Lower lobe of right lung (tissue), 2 donors: ENCODE measurements at places on chromosomes 4 and X.
A peak's percentile ranks its signal among the peaks of the same experiment; 100 is the strongest.

GRCh38 chr4:39528061-39528465, 824 bp upstream of the UGDH start:
- DNase-seq = no peak

GRCh38 chrX:132474544-132475248, 14.1 kb downstream of the MBNL3 start:
- DNase-seq = no peak

DNA sequence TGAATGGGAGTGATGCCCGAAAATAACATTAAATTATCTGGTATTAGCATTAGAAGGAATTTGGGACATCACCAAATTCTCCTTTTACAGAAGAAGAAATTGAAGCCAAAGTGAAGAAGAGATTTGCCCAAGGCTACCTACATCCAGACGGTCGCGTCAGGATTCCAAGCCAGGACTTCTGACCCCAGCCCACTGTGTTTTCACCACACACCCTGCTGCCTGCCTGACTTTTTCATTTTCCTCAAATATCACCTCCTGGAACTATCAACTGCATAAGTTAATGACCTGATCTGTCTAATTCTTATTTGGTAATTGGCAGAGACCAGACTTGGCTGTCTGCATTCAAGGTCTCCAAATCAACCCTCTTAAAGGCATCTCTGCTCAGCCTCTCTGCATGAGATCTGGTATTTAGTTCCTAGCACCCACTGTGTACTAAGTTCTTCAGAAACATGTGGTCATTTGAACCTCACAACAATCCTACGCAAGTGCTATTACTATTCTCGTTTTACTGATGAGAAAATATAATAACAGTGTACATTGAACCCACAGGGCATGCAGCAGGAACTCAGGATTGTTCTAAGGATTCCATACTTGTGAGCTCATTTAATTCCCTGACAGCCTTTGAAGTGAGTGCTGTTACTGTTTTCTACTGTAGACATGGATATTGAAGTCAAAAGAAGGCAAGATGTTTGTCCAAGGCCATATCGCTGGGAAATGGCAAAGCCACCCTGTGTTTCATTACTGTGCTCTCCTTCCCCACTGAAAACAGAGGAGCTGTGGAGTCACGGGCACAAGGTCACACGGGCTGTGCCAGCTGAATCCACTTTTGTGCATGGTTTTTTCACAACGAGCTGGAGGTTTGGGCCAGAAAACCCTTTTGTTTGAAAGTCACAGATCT, 195.2 kb upstream of the C1QTNF7 start:
- DNase-seq = no peak

DNA sequence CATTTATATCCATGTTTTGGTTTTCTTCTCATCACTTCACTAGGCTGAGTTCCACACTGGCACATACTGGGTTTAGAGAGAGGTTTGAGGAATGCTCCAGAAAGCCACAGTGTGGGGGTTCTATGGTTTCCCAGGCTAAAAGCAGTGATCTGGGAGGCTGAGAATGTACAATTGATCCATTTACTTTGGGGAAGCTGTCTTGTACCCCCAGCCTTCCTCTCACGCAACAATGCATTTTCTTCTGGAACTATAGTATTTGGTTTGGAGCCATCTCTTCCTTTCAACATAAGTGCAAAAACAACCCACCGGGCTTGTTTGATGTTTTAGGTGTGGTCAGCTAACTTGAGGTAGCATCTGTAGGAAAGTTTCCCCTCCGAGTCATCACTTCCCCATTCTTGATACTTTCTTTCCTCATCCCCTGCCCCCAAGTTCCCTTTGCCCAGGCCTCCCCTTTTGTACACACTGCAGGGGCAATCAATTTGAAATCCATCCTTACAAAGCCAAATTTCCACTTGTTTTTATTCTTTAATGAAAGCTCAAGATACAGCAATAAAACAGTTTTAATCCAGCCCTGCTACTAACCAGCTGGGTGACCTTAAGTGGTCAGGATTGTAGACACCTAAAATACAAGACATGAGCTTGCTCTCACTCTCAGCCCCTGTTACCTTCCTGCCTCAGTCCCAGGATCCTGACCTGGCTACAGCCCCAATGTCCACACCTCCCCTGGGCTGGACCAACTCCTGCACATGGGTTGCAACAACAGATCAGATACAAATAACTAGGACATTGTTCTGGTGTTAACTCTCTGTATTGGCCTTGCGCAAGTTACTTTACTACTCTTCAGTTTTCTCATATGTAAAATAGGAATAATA, 109.2 kb downstream of the FHDC1 start:
- no peak for DNase-seq

DNA sequence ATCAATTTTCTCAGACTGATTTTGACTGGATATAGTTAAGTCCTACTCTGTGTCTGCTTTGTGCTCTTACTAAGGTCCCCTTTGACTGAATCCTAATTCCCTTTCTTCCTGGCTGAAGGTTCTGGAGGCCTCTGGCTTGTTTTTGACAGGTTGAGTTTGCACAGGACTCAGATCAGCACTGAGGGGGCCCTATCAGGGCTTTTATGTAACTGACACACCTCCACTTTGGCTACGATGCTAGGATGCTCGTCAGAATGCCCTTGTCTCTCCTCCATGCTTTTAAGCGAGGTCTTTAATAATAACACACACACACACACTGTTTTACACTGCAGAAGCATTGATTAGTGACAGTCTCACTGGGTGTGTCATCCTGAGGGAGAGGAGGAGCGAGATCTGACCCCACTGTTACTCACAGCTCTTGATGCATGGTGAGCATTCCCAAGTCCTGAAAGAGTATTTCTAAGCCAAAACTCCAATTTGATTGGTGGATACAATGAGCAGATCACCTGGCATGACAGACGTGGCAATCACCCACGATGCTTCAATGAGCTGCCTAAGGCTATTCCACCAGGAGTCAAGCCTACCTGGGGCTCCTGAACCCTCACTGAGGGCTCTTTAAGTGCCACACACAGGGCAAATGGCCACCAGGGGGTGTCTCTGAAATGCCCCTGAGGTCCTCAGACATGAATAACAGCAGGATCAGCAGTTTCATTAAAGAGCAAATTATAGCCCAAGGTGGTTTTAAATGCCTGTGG, 130.4 kb upstream of the CPEB2 start:
- DNase-seq = peak; percentile 61

GRCh38 chr4:38281371-38282071, 321.3 kb downstream of the PTTG2 start:
- no peak for DNase-seq

DNA sequence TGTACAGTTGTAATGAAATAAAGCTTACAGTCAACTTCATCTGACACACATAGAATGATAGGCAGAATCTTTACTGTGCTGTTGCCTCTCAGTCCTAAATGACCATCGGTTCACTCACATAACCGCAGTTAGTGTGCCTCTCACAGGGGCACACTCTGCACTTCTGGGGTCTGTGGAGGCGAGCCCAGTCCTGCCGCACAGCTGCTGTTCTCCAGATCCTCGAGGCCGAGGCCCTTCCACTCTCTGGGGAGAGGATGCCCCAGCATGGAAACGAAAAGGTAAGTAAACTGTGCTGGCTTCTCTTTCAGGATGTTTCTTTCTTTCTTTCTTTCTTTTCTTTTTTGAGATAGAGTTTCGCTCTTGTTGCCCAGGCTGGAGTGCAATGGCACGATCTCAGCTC, 88.0 kb downstream of the DCTD start:
- no peak for DNase-seq

DNA sequence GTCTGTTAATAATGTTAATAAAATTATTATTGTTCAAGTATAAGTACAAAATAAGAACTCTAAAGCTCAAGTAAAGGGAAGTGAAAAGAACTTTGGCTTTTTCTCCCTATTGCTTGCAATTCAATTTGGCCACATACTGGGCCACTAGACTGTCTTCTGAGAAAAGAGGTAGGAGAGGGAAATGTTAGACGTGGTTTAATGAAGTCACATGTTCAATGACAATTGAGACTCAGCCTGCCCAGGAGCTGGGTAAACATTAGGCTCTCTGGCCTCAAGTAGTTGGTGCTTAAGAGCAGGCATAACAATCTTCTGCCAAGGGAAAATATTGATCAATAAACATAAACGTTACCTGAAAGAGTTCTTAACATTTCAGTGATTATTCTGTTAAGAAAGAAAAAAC, 15.1 kb upstream of the PRSS12 start:
- DNase-seq = no peak

GRCh38 chrX:16946971-16947562, 609 bp downstream of the REPS2 start:
- peak; percentile 47 for DNase-seq

- no peak for DNase-seq
These were observed 123.5 kb downstream of the DCHS2 start for GRCh38 chr4:154368060-154368459.

DNA sequence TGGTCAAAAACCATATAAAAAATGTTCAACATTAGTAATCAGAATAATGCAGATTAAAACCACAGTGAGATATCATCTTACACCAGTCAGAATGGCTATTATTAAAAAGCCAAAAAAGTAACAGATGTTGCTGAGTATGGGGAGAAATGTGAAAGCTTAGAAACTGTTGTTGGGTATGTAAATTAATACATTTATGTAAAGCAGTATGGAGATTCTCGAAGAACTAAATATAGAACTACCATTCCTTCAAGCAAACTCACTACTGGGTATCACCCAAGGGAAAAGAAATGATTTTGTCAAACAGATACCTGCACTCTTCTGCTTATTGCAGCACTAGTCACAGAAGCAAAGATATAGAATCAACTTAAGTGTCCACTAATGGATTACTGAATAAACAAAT, 576.4 kb upstream of the EPHA5 start:
- no peak for DNase-seq

GRCh38 chr4:2150076-2150475, 90.9 kb downstream of the NAT8L start:
- DNase-seq = no peak

GRCh38 chr4:118927974-118928373, 39.3 kb downstream of the SYNPO2 start:
- DNase-seq = no peak

GRCh38 chrX:40933132-40933705, 152.0 kb upstream of the USP9X start:
- DNase-seq = no peak

GRCh38 chrX:125204681-125205132, 115.0 kb upstream of the TEX13C start:
- DNase-seq = no peak

DNA sequence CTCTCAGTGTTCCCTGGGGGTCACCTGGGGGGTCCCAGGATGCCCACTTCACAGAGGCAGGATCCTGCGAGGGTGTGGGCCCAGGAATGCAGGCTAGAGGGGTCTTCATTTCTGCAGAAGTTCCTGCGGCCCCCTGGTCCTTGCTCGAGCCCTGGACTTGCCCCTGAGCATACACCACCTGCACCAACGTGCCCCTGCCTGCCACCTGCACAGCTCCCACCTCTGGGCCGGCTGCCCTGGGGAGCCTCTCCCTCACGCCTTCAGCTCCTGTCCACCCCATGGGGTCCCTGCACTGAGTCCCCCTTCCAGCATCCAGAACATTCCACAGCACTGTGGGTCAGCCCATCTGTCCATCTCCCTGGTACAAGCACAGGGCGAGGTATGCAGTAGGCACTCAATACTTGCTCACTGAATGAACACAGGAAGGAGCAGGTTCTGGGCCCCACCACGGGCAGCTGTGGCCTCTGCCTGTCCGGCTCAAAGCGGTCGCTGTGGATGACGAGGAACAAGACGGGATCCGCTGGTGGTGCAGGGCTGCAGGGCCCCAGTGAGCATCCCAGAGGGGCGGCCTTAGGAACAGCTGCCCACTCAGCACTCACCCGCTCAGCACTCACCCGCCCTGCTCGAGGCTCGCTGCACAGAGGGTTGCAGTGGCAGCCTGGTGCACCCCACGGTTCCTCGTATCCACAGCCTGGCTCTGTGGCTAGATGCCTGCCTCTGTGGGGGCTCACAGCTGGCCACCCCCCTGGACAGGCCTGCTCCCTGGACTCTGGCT, 70.5 kb upstream of the MXD4 start:
- no peak for DNase-seq

- DNase-seq = no peak
These were observed 283.6 kb downstream of the ARHGAP10 start for GRCh38 chr4:148015468-148015867.

- DNase-seq = no peak
These were observed 877.5 kb upstream of the TENM3 start for GRCh38 chr4:181365671-181366070.

- no peak for DNase-seq
These were observed 36.9 kb upstream of the TENM3 start for GRCh38 chr4:182206266-182206665.

GRCh38 chr4:16205298-16206164, 20.7 kb downstream of the TAPT1 start:
- no peak for DNase-seq

DNA sequence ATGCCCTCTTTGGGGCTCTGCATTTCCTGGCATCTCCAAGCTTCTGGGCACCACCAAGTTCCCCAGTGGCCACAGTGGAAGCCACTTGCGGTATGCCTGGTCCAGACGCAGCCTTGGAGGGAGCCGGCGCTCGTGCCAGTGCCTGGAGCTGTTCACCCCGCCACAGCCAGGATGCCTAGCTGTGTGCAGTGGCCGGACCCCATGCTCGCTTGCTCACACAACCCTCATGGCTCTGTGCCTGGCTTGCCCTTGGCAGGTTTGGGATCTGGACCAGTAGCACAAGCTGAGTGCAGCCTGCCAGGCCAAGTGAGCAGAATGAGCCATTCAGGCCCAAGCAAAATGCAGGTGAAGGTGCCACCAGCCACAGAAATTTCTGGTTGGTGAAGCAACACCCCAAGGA, 283.5 kb downstream of the EVC2 start:
- no peak for DNase-seq

DNA sequence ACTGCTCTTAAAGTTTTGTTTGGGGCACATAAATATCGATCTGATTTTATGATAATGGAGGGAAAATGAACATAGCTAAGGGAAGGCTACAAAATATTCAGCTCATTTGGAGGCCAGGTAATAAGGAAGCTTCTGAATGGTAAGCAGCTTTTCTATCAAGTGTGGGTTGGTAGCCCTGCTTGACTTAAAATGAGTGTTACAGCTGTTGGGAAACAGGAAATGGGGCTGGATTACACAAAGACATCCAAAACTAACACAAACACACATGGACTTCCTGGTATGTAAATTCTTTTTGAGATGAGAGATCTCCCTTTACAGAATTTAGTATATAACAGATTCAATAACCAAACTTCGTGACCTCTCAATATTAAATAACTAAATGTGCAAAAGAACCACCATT, 58.0 kb downstream of the FGF16 start:
- no peak for DNase-seq

DNA sequence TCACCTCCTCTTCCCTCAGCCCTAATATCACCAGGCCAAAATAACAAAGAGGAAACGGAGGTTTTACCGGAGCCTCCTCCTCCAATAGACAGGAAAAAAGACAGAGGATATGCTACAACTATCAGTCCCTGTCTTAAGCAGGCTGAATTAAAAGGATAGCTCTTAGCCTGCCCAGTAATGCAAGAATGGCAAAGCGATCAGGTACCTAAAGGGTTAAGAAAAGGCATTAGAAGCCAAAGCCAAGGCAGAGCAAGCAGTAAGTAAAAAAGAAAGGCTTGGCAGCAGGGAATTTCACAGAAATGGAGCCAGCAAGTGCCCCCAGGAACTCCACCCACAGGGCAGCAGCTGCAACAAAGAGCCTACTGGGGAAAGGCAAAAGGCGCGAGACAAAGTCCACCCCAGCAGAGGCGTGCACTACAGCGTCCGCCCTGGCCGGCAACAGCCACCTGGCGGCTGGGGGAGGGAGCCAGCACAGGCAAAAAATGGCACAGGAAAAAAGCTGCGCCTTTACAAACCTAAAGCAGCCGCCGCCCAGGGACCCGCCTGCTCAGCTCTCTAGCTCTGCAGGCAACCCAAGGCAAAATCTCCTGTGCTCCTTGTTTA, 220.6 kb upstream of the ZC4H2 start:
- peak; percentile 38 for DNase-seq

- DNase-seq = no peak
These were observed 281.3 kb downstream of the FRMPD4 start for GRCh38 chrX:12419591-12419990.

GRCh38 chr4:89754531-89754930, 82.4 kb downstream of the SNCA start:
- DNase-seq = no peak
